ENCODE measurements at places on chromosomes 13 and 19.

GRCh38 chr13:32752997-32753606, 166.8 kb downstream of the PDS5B start:
- DNase-seq = no peak

GRCh38 chr19:51602189-51602854, 27.9 kb downstream of the SIGLEC5 start:
- DNase-seq = no peak

DNA sequence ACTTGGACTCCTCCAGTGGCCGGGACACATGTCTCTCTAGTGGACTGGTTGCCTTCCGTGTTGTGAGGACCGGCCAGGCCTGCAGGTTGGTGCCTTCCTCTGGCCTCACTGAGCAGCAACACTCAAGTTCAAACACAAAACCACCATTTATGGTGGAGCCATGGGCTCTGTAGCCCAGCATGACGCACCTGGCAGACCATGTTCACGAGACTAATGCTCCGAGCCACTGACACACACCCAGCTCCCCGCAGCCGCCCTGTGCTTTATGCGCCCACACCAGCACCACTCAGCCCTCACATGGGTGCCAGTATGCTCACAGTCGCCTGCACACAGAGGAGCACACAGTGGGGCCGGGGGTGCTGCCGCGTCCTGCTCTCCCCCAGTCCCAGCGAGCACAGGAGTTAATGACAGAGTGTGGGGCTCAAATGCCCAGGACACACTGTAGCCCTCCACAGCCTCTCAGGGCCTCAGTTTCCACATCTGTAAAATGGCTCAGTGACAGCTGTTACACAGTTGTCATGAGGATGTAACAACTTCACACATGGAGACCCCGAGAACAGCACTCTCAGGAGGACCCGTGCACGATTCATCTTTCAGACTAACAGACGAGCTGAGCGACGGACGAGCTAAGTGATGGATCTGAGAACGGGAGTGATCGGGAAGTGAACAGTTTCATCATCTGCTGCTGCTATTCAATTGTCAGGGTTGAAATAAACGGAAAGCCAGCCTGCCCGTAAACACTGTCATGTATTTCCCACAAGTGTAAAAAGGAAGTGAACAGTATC, 7.8 kb downstream of the GAS6 start:
- DNase-seq = no peak

- DNase-seq = peak; percentile 44
Measured at GRCh38 chr13:99614465-99614885, 113.2 kb downstream of the TM9SF2 start.

DNA sequence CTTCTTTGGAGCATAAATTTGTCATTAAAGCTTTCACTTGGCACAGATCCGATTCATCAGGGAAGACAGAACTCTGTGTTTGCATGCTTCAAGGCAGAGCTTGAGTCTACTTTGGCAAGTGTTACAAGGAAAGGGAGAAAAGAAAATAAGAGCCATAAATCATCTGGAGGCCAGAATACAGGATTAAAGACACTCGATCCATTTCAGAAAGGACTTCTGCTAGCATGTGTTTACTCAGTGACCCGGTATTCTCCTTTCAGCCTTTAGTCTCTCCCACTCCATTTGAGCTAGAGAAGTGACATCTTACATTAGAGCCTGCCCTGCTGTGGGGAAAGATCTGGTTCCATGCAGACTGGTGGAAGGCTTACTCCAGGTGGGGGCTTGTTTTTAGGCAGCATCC, 306.4 kb downstream of the KLF5 start:
- no peak for DNase-seq

DNA sequence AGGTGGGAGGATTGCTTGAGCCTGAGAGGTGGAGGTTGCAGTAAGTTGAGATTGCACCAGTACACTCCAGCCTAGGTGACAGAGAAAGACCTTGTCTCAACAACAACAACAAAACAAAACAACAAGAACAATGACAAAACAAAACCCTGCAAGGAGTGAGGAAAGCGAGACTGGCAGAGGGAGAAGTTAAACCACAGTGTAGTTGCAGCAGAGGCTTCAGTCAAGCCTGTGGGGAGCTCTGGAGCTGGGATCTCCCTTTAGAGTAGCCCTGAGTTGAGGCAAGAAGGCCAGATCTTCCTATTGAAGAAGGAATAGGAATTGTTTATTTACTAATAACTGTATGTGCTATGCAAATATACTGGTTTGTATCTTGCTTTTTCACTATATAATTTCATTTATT, 25.3 kb upstream of the RNASEH2B start:
- DNase-seq = no peak

DNA sequence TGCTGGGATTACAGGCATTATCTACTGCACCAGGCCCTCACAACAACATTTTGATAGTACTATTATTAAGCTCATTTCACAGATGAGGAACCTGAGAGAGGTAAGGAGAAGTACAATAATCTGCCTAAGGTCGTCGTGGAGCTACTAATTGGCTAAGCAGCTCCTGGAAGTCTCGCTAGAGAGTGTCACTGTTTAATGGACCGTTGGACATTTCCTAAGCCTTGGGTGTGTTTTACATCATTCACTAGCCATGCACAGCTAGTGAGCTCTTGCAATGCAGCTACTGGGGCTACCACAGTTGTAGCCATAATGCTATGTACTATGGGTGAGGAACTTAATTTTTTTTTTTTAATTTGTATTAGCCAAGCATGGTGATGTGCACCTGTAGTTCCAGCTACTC, 34.0 kb upstream of the OR1M1 start:
- no peak for DNase-seq

GRCh38 chr19:3575260-3575741, 2.6 kb downstream of the HMG20B start:
- peak; percentile 25 for DNase-seq

- no peak for DNase-seq
Measured at GRCh38 chr13:28327373-28328270, 167.3 kb downstream of the FLT1 start.

GRCh38 chr19:38034492-38034860, 127.5 kb downstream of the SIPA1L3 start:
- no peak for DNase-seq

GRCh38 chr19:16446724-16447368, 24.9 kb downstream of the EPS15L1 start:
- DNase-seq = peak; percentile 51

DNA sequence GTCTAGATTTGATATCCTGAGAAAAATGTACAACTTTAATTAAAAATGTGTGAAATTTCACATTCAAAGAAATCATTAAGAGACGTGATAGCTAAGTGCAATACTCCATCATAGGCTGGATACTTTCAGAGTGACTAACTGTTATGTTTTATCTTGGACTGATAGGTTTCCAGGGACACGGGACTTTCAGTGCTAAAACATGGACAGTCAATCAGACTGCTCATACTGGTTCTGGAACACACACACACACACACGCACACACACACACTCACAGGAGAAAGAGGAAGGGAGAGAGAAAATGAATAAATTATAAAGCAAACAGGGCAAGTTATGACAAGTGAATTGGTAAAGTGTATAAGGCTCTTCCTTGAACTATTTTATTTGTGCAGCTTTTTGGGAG, 955.9 kb downstream of the SLITRK5 start:
- DNase-seq = no peak

- DNase-seq = no peak
Measured at GRCh38 chr13:61151062-61151461, 264.6 kb downstream of the PCDH20 start.

DNA sequence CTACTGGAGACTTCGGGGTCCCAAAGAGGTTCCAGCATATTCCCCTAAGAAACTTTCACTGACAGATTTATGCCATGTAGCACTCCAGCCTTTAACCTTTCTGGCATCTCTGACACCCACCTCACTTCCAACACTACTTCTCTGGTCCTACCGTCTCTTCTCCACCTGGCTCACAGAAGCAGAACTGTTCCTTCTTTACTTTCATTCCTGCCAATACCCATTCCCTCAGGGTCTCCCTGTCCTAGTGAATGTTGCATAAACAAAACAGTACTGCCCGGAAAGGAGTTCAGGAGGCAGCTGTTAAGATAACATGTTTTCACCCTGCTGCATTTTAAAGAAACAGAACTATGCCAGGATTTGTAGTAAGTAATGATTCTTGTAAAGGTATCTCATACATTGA, 136.0 kb upstream of the MIR17HG start:
- DNase-seq = no peak

Measured in CD4-positive, alpha-beta T cell treated with Interleukin-17A for 1 hour (primary cell).